ENCODE measurements at places on chromosomes 1 and 21.

GRCh38 chr1:160075836-160076235 lies 5.5 kb upstream of the KCNJ9 start:
- no peak for DNase-seq

DNA sequence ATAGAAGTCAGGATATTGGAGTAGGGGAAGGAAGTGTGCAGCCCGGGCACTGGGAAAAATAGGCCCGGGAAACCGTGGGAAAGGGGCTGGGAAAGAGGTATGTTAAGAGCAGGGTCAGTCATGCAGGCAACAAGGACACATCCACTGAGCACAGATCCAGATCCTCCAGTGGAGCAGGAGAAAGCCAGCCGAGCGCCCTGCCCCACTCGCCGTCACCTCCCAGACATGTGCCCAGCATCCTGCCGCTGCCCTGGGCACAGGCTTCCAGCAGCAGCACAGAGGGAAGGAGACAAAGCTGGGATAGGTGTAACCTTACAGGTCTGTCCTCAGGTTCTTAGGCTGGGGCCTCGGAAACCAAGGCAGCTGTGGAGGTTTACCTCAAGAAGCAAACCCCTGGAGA lies 64.2 kb downstream of the FAM163A start:
- no peak for DNase-seq

GRCh38 chr1:102937401-102937800 lies 170.9 kb downstream of the COL11A1 start:
- DNase-seq = no peak

DNA sequence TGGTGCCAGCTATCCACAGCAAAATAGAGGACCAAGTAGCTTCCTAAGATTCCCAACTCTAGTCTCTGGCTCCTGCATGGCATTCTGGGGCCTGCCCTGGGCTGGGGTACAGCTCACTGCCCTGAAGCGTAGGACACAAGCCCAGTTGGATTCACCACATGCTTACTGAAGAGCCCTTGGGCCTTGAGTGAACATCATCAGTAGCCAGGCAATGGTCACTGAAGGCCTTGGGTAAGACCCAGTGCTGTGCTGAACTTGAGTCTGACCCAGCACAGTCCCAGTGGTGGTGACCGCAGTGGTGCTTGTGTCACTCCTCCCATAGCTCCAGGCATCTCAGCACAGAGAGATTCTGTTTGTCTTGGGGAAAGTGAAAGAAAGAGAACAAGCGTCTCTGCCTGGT lies 7.7 kb upstream of the LCE3A start:
- DNase-seq = no peak

- DNase-seq = no peak
Measured at GRCh38 chr1:25537153-25537831, 6.1 kb upstream of the LDLRAP1 start.

GRCh38 chr1:226029093-226029496 lies 30.0 kb upstream of the SDE2 start:
- DNase-seq = no peak

DNA sequence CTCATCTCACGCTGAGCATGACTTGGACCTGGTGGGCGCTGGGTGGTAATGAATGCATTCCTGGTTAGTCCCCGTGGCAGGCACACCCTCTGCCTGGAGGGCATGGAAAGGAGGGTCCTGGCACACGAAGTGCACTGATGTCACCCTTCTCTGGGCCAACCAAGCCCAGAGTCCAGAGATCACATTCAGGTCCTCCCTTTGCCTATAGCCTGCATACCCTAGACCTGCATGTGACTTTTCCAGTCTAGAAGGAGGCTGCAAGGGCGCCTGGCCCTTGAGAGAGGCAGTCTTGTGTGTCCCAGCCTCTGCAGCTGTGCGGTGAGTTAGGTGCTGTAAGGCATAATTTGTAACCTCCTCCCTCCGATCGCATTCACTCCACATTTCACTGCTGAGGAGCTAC lies 22.1 kb downstream of the PADI2 start:
- no peak for DNase-seq

GRCh38 chr1:45585110-45585426 lies 1.2 kb downstream of the NASP start:
- DNase-seq = no peak

DNA sequence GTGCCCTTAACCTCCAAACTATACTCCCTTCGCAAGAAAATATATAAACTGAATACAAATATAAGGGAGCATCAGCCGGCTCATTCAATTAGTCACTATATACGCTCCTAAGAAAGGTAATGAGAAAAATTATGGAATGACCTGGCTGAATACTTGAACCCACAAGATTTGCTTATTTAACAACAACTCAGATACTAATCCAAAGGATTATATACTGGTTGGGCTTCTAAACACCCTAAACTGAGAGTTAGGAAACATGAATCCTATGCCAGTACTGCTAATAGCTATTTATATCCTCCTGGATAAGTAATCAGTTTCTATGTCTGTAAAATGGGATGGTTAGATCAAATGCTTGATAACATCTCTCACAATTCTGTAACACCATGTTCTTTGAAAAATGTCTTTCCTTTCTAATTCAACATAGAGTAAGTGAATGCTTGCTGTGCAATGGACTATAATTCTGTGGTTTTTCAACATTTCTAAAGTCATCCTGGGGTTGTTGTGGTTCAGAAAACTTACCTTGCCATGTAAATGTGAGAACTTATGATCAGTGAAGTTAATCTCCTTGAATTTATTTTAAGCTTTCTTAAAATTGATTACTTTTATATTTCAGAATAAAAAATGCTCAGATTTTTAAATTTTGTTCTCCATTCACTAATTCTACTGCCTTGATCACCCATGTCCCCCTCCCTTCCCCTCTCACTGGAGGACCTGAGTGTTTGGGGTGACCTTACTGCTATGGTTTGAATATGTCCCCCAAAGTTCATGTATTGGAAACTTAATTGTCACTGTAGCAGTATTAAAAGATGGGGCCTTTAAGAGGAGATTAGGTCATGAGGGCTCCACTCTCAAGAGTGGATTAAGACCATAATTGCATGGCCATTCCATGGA lies 14.5 kb downstream of the DUSP10 start:
- no peak for DNase-seq

GRCh38 chr1:232426801-232427200 lies 203.1 kb downstream of the SIPA1L2 start:
- no peak for DNase-seq

- no peak for DNase-seq
Measured at GRCh38 chr1:196501760-196502428, 106.3 kb downstream of the KCNT2 start.

DNA sequence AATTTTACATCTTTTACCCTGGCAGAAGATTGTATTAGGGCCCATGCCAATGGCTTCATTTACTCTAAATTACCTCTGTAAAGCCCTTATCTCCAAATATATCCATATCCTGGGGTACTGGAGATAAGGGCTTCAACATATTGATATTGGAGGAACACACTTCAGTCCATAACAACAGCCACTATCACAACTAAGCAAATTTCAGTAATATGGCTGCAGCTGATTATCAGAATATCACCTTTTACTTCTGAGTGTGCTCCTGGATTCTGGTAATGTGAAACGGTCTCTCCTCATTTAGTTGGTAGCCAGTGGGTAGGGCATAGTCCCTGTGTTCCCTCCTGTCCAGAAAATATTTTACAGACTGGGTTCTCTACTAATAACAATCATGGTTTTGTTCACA lies 53.3 kb downstream of the IVNS1ABP start:
- no peak for DNase-seq

DNA sequence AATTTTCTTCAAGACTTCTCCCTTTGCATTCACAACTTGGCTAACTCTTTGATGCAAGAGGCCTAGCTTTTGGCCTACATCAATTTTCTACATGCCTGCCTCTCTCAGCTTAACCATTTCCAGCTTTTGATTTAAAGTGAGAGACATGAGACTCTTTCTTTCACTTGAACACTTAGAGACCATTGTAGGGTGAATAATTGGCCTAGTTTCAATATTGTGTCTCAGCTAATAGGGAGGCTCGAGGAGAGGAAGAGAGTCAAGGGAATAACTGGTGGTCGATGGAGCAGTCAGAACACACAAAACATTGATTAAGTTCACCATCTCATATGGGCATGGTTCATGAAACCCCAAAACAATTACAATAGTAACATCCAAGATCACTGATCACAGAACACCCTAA lies 225.5 kb downstream of the TPR start:
- no peak for DNase-seq

DNA sequence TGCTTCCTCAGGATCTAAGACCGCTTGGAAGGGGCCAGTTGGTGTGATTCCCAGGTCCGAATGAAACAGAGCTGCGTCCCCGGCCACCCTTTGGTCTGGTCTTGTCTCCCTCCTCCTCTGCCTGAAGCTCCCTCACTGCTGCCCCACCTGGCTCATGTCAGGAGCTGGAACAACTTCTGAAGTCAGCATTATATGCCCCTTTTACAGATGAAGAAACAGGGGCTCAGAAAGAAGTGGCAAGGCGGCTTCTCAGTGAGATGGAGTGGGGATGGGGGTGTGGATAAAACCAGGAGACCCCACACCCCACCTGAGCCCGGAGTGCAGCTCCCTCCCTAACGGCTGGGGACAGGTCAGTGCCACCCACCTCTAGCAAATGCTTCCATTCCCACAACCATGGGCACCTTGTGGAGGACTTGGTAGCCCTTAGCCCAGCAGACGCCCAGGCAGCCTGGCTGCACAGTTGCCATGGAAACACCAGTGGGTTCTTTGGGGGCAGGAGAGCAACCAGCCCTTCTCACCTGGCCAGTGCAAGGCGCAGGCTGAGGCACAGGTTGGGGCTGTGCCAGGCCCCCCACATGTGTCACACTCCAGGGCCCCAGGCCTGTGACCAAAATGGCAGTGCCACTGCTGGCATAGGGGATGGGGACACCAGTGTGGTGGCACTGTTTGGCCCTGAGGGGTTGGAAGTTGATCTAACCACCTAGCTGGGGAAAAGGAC lies 31.9 kb upstream of the ECE1 start:
- DNase-seq = no peak

GRCh38 chr1:167674156-167674555 lies 44.1 kb downstream of the RCSD1 start:
- no peak for DNase-seq

Data from NCI-H345 (cell line).